ENCODE measurements at places on chromosomes 16 and 17. TPM values are rescaled to one million over a fixed set of nuclear protein-coding genes. Genes with fewer than 3 reads are reported as not detected.

GRCh38 chr17:64399071-64399766, 8.6 kb upstream of the PECAM1 start:
- no peak for DNase-seq

- no peak for DNase-seq
Observed at GRCh38 chr16:3152991-3153368, 18.2 kb downstream of the ZNF213 start.

The SP2 gene
- 13.8 TPM for total RNA-seq

DNA sequence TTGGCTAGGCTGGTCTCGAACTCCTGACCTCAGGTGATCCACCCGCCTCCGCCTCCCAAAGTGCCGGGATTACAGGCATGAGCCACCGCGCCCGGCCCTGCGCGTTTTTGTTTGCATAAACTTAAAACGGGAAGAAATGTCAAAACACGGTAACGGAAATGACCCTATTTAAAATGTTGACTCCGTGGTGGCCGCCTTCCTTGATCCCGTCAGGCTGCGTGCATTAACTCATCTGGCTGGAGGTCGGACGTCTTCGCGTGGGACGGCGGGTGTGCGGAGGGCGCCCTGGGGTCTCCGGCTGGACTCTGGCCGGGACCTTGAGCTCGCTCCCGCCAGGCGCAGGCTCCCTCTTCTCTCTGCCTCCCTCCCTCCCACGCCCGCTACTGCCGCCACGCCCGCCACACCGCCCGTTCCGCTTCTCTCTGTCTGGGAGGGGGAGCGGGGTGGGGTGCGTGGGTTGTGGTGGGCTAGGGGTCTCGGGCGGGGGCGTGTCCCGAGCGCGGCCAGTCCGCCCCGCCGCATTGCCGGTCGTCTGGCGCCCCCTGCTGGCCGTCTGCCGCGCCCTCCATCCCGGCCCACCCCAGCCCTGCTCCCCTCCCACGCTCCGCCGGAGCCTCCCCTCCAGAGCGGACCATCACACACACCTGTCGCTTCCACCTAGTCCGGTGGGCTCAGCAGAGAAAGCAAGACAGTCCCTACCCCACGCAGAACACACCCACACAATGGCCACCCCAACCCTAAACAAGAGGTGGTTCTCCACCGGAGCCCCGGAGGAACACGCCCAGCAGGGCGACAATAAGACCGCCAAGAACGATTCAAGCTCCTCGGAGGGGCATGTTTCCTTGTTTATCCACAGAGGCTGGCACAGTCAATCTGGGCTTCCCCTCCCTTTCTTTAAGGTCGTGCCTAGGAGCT, 1.2 kb upstream of the CCDC42 start:
- DNase-seq, result peak; percentile 93

DNA sequence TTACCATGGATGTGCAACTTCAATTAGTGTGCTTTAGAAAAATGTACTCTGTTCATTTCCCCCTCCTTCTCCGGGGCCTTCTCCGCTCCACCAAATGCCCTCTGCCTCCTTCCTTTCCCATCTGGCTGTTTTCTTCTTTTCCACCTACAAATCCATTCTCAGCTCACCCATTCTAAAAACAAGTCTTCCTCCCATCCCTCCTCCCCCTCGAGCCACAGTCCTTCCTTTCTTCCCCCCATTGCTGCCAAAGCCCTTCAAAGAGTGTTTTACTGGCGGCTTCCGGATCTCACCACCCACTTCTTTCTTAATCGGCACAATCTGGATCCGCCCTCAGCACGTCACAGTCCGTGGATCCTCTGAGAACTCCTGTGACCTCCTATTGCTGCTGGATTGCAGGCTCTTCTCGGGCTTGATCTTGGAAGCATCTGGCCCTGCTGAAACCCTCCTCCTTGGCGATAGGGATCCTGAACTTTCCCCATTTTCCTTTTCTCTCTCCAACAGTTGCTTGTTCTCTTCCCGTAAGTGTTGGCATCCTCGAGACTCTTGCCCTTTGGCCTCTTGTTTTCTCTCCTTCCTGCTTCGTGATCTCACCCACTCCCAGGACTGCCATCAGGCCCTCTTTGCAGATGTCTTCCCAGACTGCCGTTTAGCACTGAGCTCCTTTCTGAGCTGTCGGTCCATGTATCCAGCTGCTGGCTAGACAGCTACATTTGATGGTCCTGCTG, 36.0 kb upstream of the FBXO47 start:
- no peak for DNase-seq

DNA sequence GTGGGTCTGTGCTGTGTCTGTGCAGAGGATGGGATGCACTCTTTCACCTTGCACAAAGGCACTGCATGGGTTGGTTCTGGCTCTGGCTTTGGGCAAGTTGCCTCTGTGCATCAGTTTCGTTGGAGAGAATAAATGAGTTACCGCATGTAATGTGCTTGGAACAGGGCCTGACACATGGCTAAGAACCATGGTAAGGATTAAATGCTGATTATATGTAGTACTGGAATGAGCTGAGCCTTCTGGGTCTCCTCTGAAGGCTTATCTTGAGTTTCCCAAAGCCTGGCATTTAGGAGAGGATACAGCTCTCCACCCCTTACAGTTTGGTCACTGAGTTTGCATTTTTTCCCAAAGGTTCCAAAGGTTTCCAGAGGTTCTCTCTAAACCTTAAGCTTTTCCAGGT, 69.1 kb downstream of the KSR1 start:
- DNase-seq, result no peak

The FOXK2 gene
- total RNA-seq, result 66.9 TPM

- DNase-seq, result no peak
Observed at GRCh38 chr17:83077411-83077810, 2.0 kb upstream of the METRNL start.

DNA sequence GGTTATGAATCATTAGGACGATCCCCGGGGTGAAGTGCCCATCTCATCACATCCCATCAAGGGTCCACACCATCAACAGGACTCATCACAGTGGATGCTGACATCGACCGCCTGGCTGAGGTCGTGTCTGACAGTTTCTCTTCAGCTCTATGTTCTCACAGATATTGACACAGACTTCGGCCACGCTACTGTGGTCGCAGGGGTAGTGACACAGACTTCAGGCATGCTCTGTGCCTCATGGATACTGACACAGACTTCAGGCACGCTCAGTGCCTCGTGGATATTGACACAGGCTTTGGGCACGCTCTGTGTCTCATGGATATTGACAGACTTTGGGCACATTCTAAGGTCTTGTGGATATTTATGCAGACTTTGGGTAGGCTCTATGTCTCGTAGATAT, 50.1 kb downstream of the KLHDC4 start:
- DNase-seq, result no peak

DNA sequence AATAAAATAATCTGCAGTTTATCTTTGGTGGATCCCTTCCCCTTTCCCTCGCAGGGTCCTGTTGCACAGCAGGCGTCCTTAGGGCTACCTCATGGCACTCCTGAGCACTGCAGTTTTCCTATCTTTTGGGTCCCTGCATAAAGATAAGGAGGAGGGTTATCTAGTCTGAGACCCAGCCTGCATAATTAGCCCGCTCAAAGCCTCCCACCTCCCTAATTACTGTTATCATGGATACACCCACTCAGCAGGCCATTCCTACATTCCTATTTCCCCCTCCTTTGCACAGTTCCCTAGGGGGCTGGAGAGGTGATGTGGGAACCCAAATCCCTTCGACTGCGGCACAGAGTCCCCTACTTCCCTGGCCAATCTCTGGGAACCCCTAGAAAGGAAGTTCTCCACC, 5.1 kb upstream of the CLUH start:
- no peak for DNase-seq

The SPN gene
- 1.8 TPM for total RNA-seq

The PLK1 gene
- 135 TPM for total RNA-seq

The GGNBP2 gene
- total RNA-seq, result 35.8 TPM

DNA sequence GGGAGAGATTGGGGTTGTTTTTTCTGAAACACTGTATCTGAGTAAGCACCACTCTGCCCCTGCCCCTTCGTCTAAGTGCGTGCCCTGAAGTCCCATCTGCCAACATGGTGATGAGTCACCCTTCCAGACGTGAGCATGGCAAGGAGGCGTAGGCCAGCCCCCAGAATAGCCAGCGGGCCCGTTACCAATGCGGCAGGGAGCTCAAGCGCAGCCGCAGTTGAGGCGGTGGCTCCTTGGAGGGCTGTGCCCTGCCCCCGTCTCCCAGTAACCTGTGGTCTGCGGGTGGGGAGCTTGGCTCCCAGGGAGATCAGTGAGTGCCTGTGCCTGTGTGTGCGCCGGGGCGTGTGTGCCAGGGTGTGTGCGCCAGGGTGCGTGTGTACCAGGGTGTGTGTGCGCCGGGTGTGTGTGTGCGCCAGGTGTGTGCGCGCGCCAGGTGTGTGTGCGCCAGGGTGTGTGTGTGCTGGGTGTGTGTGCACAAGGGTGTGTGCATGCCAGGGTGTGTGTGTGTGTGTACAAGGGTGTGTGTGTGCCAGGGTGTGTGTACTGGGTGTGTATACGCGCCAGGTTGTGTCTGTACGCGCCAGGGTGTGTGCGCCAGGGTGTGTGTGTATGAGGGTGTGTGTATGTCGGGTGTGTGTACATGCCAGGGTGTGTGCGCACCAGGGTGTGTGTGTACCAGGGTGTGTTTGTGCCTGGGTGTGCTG, 98.6 kb upstream of the CHMP6 start:
- no peak for DNase-seq

DNA sequence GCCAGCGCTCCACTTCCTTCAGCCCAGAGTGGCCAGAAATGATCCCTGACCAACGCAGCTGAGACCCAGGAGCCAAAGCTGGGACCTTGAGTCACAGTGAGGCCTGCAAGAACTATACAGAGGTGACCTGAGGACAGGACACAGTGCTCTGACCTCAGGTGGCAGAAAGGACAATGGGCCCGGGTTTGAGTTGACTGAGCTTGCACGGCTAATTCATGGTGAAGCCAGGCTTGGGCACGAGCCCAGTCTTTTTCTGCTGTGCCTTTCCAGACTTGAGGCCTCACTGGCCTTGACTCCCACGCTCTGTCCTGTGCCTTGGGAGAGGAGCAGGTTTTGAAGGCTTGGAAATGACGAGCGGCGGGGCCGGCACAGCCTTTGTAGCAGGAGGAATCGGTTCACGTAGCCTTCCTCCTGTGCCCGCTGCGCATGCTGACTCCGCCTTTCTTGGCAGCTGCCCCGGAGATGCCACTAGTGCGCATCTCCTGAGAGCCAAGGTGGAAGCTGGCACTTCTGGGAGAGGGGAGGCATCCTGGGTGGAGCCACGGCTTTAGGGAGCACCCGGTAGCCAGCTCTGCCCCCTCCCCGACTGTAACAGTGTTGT, 34.9 kb downstream of the NDEL1 start:
- DNase-seq, result no peak

GRCh38 chr17:28412099-28412498, 6.1 kb upstream of the SLC46A1 start:
- DNase-seq, result no peak

The TRIM72 gene
- 2.1 TPM for total RNA-seq

- DNase-seq, result no peak
Observed at GRCh38 chr17:47952171-47953021, 5.3 kb downstream of the PRR15L start.

The MYH2 gene
- total RNA-seq, result 9.0 TPM

DNA sequence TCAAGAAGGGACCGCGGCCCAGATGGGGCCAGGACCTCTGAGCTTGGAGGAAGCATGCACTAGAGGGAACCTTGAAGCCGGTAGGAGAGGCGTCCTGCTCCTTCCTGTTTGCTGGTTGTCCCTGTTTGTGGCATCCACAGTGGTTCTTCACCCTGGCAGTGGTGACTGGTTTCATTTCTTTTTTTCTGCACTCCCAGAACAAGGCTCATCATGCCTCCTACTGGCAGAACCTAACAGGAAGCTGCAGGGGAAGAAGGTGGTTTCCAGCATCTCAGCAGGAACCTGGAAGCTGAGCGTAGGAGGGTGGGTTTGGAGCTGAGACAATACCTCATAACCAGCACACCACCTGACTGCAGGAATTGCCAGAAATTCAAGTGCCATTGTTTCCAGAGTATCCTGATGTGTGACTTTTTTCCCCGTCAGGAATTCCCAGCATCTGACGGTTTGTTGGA, 5.8 kb downstream of the TMEM231 start:
- DNase-seq, result peak; percentile 58

GRCh38 chr16:76035689-76036088, 241.5 kb upstream of the CNTNAP4 start:
- DNase-seq, result no peak

DNA sequence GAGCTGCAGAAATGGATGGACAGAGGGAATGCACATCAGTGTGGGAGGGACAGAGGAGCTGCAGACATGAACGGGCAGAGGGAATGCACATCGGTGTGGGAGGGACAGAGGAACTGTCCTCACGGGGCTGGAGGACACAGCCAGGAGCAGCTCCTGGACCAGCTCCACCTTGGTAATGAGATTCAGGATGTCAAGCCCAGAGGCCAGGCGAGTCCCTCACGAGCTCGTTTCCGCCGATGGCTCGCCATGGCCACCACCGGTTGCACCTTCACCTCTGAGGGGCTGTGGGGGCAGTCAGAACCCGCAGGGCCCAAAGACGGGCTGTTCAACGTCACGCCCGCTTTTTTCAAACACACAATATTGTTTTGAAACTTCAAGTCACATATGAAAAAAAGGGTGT, 56.2 kb downstream of the RPH3AL start:
- DNase-seq, result no peak

The PPM1D gene
- 15.7 TPM for total RNA-seq

- DNase-seq, result no peak
Observed at GRCh38 chr16:89601906-89602272, 11.6 kb upstream of the DPEP1 start.

The ADAD2 gene
- total RNA-seq, result 1.6 TPM

DNA sequence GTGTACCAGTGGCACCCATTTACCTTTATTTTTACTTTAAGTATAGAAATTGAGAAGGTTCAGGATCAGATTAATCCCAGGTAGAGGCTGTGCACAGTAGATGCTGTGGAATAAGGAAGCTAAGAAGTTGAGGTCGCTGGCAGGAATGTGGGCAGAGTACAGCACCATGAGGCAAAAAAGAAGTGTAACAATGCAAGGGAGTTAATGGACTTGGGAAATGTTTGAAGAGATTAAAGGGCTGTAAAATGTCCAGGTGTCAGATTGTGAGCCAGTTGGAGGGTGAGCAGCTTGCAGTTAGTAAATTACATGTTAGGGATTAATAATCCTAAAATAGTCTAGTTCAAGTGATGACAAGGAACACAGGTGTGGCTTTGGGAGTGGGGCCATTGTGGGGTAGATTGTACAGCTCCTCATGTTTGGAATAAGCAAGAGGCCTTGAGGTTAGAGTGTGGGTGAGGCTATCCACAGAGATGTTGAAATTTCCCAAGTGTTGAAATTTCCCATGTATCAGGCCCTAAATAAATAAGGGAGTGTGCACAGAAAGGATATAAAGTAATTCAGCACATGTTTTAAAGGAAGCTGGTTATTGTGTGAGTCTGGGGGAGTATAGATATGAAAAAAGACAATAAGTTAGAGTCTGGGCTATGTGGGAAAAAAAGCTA, 21.5 kb downstream of the TAT start:
- DNase-seq, result no peak

The IGF2BP1 gene
- total RNA-seq, result 513 TPM

- no peak for DNase-seq
Observed at GRCh38 chr17:59785091-59785799, 77.8 kb downstream of the VMP1 start.

- DNase-seq, result no peak
Observed at GRCh38 chr17:55743103-55743679, 7.7 kb upstream of the PCTP start.

GRCh38 chr17:51901242-51901641, 257.3 kb downstream of the CA10 start:
- peak; percentile 46 for DNase-seq

GRCh38 chr17:40936976-40937375, 470 bp downstream of the KRT23 start:
- no peak for DNase-seq

GRCh38 chr16:73717266-73717974, 579.2 kb upstream of the PSMD7 start:
- DNase-seq, result no peak

- no peak for DNase-seq
Observed at GRCh38 chr17:57682701-57683100, 62.4 kb downstream of the CCDC182 start.

All from H1 (cell line).